ENCODE measurements at places on chromosomes 1 and 21.

- no peak for DNase-seq
Observed at GRCh38 chr1:190416239-190416638, 61.4 kb downstream of the BRINP3 start.

- no peak for DNase-seq
Observed at GRCh38 chr1:106749491-106749890, 307.0 kb upstream of the PRMT6 start.

- no peak for DNase-seq
Observed at GRCh38 chr1:48285525-48285924, 63.0 kb downstream of the SLC5A9 start.

GRCh38 chr1:32427264-32427963, 33.2 kb upstream of the BSDC1 start:
- no peak for DNase-seq

DNA sequence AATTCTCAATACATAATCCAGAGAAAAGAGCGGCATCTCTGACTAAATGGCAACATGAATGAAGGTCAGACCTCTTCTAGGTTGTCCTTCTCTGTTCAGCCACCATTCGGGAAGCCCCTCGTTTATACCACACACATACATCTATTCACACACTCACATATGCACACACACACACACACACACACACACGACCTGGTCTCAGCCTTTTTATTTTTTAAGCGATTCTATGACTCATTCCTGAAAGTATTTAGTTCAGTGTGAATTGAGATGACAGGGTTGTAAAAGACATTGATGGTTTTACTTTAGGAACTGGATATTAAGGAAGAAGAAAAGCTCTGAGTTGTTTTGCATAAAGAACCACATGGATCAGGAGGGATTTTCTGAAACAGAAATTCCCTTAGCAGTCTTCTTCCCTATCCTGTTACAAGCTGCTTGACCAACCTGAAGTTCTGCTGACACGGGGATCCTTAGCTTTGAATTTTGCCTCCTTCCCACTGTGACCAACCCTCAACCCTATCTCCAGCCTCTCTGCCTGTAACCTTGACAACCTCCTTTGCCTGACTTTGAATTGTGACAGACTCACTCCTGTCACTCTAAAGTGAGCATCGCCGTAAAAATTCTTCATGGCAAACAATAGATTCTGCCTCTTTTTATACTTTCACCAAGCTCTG, 383.1 kb upstream of the ESRRG start:
- DNase-seq, result peak; percentile 71

GRCh38 chr1:96524100-96524499, 197.5 kb upstream of the PTBP2 start:
- DNase-seq, result peak; percentile 55

DNA sequence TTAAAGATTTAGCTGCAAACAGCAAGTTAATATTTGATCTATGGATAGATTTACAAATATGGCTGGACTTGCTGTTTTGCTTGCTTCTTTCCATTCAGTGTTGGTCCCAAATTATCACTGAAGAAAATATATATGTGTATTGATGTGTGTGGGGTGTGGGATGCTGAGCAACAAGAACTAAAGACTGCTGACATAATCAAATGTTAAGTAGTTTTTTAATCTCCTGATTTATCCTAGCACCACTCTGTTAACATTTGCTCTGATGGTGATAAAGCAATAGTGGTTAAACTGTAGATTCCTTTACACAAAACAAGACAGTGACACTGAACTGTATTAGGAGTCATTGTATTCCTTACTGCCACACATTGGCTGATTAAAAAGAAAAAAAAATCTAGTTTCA, 1023.5 kb upstream of the B3GALT2 start:
- DNase-seq, result no peak

DNA sequence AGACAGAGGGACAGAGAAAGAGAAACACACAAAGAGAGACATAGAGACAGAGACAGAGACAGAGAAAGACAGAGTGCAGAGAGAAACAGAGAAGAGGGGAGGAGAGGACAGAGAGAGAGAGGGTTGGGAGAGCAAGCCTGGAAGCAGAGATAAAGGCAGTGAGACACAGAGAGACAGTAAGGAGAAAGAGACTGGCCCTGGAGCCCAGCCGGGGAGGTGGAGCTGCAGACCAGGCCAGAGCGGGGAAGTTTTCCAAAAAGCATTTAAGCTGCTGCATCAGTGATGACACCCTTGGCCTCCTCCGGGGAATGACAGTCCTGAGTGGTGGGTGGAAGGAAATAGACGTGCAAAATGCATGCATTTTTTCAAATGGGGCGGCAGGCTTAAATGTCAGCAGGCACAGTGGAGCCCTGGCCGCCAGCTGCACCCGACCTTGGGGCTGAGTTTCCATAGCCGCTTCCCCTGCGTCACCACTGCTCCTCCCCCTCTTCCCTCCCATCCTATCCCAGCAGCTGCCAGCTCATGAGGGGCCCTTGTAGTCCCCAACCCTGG, 95.4 kb upstream of the KLHDC7A start:
- no peak for DNase-seq

DNA sequence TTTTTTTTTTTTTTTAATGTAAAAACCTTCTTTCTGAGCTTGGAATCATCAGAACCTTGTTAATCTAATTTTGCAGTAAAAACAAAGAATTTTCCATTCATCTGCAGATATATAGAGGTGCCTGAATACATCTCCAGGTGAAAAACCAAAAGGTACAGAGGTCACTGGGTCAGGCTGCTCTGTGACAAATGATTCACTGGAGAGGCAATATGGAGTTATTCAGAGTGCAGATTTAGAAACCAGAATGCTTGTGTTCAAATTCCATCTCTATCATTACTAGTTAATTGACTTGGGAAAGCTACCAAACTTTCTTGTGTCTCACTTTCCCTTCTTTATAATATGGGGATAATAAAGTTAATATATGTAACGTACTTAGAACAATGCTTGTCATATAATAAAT, 51.5 kb upstream of the C1orf53 start:
- DNase-seq, result no peak

GRCh38 chr1:91885716-91886506, at the start of gene TGFBR3:
Gene TGFBR3 (minus strand): TSS chr1:91886151. CDS start chr1:91861531, 24,620 bp downstream.
- peak; percentile 89 for DNase-seq

DNA sequence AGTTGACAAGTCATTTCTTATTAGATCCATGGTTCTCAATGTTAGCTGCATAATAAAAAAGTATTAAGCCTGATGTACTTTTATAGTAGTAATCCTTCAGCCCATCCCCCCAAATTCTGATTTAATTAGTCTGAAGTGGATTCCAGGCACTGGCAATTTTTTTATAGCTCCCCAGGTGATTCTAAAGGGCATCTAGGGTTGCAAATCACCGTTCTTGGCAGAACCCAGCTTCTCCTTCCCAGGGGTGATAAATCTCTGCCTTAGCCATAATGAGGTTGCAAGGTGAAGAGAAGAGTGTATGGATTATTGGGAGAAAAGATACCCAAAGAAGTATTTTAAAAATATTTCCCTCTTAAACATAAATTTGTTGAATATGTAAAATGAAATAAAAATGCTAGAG, 43.0 kb upstream of the RXRG start:
- no peak for DNase-seq

- peak; percentile 75 for DNase-seq
Observed at GRCh38 chr21:16037421-16037955, 307.7 kb downstream of the USP25 start.

GRCh38 chr1:53754484-53755312, 15.7 kb upstream of the GLIS1 start:
- DNase-seq, result peak; percentile 55

DNA sequence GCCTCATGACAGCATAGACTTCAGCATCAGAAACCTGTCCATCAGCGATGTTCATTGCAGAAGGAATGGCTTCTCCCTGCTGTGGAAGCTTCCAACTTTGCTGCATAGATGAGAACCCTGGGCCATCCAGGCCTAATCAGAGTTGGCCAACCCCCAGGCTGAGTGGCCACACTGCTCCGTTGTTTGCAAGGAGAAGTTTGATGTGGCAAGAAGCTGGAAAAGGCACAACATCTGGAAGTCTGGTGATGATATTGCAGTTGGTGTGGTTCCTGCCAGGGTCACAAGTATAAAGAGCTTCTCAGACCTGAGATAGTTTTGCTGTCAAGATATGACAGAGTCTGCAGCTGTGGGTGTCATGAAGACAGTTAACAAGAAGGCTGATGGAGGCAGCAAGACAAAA, 41.2 kb downstream of the RHOU start:
- no peak for DNase-seq

DNA sequence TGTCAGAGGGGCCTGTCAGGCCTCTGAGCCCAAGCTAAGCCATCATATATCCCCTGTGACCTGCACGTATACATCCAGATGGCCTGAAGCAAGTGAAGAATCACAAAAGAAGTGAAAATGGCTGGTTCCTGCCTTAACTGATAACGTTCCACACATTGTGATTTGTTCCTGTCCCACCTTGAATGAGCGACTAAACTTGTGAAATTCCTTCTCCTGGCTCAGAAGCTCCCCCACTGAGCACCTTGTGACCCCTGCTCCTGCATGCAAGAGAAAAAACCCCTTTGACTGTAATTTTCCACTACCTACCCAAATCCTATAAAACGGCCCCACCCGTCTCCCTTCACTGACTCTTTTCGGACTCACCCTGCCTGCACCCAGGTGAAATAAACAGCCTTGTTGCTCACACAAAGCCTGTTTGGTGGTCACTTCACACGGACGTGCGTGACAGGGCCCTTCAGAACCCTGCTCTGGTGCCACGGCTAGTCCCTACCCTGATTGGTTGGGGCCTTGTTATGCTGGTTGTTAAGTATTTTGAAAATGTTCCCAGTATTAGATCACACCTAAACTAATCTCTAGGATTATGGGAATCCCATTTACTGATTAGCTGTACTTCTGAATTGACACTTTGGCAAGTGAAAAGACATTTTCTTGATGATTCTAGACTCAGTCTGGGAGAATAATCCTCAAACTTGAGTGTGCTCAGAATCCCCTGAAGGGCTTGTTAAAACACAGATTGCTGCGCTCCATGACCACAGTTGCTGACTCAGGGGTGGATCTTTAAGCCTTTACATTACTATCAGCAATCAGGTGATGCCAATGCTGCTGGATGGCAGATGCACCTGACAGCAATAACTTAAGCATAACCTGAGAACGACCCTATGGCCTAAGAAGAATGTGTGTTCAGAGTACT, 28.8 kb upstream of the SPATA6 start:
- DNase-seq, result no peak

GRCh38 chr21:23475281-23476219, 2131.7 kb downstream of the MRPL39 start:
- no peak for DNase-seq

DNA sequence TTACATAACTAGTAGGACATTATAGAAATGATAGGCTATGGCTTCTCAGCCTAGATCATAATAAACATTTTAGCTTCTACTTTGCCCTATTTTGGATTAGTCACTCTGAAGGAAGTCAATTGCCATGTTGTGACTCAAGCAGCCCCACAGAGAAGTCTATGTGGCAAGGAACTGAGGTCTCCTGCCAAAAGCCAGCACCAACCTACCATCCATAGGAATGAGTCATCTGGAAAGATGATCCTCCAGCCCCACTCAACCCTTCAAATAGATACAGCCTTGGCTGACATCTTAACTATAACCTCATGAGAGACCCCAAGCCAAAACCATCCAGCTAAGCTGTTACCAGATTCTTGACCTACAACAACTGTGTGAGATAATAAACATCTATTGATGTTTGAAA, 76.3 kb upstream of the BEND5 start:
- DNase-seq, result peak; percentile 92

DNA sequence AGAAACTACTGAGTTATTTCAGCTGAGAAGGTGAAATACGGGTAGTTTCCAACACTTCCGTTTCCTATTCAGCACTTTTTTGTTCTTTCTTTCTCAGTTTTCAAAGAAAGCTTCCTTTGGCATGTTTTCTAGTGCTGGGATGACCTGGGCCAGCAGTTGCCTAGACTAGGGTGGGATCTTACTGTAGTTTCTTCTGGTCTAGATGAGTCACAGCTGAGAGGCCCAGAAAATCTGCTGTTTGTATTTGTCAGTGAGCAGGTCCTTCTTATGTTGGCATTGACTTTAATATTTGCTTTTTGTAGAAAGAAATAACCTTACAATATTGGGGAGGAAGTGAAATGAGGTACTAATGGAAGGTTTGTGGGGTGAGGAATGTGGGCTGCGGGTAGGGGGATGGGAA, 22.2 kb downstream of the C1orf21 start:
- peak; percentile 25 for DNase-seq

DNA sequence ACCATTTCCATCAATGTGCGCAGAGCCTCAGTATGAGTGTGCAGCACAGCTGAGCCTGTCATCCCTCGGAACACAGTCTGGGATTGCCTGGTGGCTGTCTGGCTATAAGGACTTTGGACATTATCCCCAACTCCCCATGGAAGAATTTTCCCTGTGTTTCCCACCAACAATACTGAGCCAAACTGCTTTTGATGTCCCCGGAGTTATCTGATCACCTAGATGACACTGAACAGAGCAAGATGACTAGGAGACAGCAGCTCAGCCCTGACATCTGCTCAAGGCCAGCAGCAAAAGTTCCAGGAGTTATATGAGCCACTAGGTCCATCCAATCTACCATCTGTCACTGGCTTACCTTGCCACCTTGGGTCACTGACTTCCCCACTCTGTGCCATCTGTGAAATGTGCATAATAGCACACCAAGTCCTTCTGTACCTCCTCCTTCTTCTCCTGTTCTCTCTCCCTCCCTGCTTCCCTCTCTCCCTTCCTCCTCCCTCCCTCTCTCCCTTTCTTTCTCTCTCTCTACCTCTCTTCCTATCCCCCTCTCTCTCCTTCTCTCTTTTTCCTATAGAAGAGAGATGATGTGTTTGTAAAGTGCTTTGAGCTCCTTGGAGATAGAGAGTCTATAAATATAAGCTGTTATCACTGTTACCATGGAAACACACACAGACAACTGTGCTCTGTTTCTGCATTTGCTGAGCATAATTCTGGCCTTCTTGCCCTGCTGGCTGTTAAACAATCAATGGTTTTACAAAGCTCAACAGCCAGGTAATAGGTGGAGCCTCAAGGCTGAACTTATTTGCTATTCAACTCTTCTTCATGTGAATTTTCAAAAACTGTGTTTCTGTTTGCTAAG, 19.7 kb upstream of the ATP1B1 start:
- DNase-seq, result peak; percentile 42

GRCh38 chr21:43739621-43740435, 20.9 kb downstream of the PDXK start:
- no peak for DNase-seq

DNA sequence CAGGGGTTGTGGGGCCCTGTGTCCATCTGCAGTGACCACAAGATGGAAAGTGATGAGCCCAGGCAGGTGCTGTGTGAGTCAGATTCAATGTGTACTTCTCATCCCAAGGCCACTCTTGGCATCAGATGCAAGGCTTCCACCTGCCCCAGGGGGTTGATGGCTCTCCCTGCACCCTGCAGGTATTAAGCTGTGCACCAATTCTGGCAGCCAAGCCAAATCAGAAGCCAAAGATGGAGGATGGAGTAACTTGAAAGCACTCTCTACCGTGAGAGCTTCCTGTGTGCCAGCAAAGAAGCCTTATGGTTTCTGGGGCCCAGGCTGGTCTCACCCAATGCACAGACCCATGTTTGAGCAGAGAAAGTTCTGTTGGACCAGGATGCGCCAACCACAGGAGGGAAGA, 44.3 kb upstream of the TENT5C start:
- DNase-seq, result no peak

Data from kidney tubule cell (primary cell).